ENCODE measurements at places on chromosomes 16 and 17. TPM values are rescaled to one million over a fixed set of nuclear protein-coding genes. Genes with fewer than 3 reads are reported as not detected.

DNA sequence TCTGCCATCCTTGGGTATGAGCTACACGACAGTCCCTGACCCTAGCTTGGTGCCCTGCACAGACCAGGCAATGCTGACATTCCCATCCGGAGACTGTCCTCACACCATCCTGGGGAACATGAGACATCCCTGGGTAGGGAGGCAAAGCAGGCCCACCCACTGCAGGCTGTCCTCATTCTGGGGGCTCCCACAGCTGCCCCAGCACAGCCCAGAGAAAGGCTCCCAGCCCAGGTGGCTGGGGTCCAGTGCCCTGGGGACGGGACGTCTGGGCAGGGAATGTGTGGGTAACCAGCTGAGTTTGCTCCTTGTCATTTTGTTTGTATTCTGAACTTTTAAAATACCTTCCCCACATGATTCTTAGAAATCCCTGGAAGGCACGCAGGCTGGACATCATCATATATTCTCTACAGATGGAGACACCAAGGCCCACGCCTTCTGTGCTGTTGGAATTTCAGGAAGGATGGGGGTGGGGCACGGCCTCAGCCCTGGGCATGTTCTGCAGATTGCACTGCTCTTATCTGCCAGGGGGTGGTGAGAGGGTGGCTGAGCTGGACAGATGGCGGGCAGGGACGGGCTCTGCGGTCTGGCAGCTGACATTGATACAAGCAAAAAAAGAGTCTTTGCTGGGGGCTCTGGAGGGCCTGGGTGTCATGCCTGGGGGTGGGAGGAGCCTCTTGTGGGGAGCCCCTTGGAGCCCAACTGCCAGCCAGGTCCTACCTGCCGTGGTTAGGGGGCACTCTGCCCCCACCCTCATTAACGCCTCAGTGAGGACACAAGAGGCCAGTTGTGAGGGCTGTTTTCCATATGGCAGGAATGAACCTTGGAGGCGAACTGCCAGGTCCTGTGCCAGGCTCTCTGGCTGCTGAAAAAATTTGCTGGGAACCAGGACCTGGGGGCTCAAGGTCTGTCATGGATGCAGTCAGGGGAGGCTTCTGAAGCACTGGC is 28.4 kb downstream of the LRRC75A start:
- no peak for DNase-seq

DNA sequence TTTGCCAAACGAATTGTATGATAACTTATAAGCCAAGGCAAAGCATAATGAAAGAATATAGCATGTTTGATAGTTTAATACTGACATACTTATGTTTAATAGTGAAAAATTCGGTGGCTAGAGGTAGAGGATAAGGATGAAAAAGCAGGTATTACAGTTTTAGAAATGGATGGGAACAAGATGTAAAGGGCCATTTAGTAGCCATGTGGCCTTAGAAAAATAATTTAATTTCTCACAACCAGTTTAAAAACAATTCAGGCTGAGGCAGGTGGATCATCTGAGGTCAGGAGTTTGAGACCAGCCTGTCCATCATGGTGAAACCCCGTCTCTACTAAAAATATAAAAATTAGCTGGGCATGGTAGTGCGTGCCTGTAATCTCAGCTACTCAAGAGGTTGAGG is 119.5 kb upstream of the NACA2 start:
- DNase-seq: no peak

- DNase-seq: no peak
Measured at GRCh38 chr16:10386517-10387100, 748 bp downstream of the ATF7IP2 start.

DNA sequence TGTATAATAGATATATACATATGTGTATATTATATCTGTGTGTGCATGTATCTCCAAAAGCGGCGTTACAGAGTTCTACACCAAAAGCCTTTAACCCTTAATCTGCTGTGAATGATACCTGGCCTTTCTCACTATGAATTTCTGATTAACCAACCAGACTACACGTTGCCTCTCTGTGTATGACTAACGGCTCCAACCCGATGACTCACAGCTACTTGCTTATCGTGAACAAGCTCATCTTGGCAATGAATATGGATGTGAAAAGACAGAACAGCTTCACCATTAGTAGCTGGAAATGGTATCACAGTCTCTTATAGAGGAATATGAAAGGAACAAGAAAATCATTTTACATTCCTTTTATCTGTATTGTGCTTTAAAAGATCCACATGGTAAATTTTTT is 23.8 kb upstream of the ARHGAP44 start:
- peak; percentile 11 for DNase-seq

- DNase-seq: no peak
Measured at GRCh38 chr17:42098730-42099399, 592 bp upstream of the ZNF385C start.

DNA sequence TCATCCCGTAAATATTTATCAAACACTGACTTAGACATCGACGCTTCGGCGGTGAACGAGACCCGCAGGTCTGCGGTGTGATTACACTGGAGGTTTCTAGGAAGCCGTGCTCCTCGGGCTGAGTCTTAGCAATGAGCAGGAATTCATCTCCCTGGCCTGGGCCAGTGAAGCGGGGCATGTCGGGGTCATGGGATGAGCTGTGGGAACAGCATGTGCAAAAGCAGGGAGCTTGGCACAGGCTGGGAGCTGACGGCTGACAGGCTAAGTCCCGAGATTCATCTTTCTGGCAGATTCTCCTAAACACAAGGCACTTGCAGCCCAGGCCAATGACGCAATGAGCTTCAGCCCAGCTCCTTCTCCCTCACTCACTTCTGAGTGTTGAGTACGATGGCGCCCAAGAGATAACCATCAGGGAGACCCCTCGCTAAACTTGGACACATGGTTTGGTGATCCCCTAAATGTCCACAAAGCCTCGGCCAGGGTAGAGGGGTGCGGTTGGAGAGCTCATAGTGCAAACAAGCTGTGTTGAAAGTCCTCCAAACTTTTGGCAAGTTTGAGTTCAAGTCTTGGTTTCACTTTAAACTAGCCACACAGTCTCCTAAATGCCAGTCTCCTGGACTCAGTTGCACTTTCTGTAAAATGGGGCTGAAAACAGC is 12.8 kb downstream of the CRISPLD2 start:
- peak; percentile 92 for DNase-seq

DNA sequence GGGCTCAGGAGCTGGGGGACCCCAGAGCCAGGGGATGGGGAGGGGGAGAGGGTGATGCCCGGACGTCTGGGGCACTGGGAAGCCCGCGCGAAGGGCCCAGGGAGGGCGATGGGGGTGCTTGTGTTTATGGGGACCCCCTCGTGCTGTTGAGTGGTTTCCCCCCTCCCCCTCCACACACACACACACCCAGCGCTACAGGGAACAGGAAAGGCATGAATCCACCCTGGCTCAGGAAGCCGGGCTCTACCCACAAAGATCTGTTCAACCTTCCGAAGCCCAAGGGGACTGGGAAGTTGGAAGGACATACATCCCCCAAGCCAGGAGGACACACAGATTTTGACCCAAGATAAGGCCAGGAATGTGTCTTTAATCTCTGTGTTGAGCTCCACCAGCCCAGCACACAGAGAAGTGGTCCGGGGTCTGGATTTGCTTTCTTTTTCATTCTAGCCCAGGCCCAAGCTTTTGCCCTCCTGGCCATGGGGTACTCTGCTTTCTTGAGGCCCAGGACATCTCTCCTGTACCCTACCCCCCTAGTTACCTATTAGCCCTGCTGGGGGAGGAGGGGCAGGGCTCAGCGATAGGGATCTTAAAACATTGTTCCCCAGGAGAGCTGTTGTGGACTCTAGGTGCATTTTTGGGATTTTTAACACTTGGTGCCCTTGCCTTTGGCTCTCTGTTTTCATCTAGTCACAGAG is 1.2 kb downstream of the UBALD2 start:
- DNase-seq: no peak

APOBR gene
- polyA plus RNA-seq: 0.73 TPM

CORO7 gene
- polyA plus RNA-seq: 20.8 TPM

WFIKKN2 gene
- 2.8 TPM for polyA plus RNA-seq

FAM20A gene
- 10.8 TPM for polyA plus RNA-seq

HES7 gene
- polyA plus RNA-seq: 0.26 TPM

TBC1D3I gene
- polyA plus RNA-seq: not detected
